ENCODE measurements at places on chromosomes 5 and 9.

- DNase-seq: no peak
These were observed 33.0 kb downstream of the ITK start for GRCh38 chr5:157213527-157214243.

GRCh38 chr5:38816083-38817030 lies 29.5 kb upstream of the OSMR start:
- DNase-seq: no peak

- DNase-seq: no peak
These were observed 30.0 kb upstream of the ADRA1B start for GRCh38 chr5:159886296-159886695.

GRCh38 chr9:127186806-127187205 lies 64.4 kb upstream of the ANGPTL2 start:
- DNase-seq: no peak

DNA sequence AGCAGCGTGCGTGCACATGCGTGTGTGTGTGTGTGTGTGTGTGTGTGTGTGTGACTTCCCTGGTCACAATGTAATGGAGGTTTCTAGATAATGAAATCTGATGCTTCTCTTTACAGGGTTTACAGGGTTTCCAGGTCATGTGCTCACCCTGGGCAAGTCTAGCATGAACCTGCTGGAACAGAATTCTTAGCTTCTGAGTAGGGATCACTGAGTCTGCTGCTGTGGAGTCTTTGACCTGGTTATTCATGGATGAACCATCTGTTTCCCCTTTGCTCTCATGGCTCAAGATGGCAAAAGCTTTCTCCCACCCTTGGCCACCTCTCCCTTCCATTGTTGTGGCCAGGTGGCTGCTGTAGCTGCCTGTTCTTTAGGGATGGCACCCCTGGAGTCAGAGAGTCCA lies 111.6 kb upstream of the SHB start:
- DNase-seq: no peak

GRCh38 chr9:136957461-136957860 lies 5.4 kb downstream of the LCN12 start:
- DNase-seq: no peak

DNA sequence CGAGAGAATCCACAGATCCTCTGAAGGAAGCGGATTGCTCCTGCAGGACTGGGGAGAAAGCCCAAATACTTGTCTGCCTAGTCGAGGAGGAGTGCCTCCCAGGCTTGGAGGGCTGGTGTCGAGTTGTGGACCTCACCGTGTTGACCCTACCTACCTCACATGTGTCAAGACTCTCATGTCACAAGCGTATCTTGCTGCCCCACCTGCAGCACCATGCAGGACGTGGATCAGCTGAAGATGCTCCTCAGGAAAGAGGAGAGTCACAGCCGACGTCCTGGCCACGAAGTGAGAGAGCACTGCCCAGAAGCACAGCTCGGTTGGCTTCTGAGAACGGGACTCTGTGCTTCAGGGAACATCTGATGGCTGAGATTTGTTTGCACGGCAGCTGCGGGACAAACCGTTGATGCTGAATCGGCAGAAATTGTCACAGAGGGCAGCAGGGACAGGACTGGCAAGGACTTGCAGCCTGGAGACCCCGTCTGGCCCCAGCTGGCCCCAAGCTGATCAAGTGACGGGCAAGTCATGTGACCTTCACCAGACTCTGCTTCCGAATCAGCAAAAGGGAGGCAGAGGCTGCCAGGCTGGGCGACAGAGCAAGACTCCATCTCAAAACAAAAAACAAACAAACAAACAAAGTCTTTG lies 119.1 kb upstream of the ITGA1 start:
- no peak for DNase-seq

DNA sequence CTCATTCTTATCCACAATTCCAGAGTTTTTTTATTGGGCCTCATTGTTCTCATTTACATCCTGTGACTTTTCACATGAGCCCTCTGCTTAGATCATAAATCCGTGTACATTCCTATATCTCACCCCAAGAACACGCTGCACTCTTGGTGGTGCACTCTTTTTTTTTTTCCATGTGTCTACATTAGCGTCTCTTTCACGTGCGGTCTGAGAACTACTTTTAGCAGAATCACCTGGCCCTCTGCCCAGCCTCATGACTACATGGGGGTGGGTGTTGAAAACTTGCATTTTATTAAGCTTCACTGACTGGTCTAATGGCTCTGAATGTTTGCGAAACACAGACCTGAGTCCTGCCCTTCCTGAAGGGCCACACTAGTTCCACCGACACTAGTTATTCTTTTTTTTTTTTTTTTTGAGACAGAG lies 18.6 kb downstream of the C9orf57 start:
- DNase-seq: no peak

DNA sequence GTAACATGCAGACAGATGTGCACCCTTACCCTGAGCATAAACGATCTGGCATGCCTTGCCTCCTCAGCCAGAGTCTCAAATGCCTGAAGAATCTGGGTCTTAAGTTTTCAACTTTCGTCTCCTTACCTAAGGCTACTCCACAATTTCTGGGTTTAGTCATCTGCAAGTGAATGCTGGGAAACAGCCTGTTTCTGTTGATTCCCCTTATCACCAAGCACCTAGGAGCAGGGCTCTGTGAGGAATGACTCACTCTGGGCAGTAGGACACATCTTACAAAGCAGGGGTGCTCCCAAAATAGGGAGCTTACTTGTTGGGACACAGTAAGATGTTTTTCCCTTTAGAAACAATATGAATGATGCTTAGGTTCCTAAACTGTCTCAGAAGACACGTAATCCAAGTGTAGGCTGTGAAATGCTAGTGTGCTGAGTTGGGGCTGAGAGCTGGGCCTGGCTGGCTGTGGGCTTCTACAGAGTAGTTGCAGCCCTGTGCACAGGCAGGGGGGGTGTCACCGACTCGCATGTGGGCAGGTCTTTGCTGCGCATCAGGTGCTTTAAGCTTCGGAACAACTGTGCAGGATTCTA lies 58.0 kb downstream of the DAP start:
- DNase-seq: no peak

GRCh38 chr5:93601071-93601801 lies 18.2 kb downstream of the NR2F1 start:
- DNase-seq: no peak

- DNase-seq: no peak
These were observed 69.5 kb upstream of the SMIM15 start for GRCh38 chr5:61231813-61232212.

DNA sequence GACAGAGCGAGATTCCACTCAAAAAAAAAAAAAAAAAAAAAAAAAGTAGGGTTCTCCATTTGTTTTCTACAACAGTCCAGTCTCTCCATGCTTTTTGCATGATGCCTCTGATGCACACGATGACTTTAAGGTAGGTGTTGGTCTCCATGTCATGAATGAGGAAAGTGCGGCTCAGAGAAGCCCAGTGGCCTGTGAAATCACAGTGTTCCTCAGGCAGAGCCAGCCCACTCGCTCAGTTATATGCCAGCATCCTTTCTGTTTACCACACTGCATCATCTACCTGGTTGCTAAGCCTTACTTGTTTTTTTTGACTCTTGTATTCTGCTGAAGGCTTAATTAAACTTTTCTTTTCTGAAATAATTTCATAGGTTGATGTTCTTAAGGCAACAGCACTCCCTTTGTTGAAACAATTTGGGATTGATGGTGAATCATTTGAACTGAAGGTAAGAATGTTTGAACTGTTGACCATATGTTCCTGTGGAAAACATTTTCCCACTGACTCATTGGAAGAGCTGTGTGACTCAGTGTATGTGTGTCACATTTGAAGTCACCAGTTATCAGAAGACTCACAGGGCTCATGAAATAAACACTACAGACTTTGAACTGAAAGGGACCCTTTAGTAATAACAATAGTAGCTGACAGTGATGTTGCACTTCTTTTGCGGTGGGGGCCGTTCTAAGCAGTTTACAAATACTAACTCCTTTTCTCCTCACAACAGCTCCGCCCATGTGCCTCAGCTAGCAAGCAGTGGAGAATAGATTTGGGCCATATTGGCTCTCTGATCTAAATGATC lies 40.2 kb downstream of the RCL1 start:
- DNase-seq: no peak

- no peak for DNase-seq
These were observed 43.1 kb upstream of the TTC39B start for GRCh38 chr9:15349892-15350761.

DNA sequence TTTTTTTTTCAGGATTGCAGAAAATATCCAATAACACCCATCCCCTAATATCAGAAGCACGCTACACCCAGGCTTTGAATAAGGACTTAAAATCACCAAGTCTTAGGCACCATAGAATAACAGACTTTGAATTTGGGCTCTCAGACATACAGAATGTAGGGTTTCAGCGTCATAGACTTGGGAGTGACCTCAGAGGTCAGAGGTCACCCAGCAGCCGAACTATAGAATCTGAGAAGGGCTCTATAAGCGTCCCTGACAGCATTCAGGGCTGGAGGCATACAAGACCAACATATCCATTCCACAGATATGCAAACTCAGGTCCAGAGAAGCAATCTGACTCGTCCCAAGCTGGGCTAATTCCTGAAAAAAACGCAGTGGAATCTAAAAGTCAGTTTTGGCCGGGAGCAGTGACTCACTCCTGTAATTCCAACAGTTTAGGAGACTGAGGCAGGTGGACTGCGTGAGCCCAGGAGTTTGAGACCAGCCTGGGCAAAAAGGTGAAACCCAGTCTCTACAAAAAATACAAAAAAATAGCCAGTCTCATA lies 34.7 kb downstream of the SLC6A7 start:
- DNase-seq: no peak

GRCh38 chr9:109035684-109036423 lies 22.6 kb upstream of the CTNNAL1 start:
- DNase-seq: no peak

- DNase-seq: no peak
These were observed 8.5 kb downstream of the AFAP1L1 start for GRCh38 chr5:149280124-149280523.

DNA sequence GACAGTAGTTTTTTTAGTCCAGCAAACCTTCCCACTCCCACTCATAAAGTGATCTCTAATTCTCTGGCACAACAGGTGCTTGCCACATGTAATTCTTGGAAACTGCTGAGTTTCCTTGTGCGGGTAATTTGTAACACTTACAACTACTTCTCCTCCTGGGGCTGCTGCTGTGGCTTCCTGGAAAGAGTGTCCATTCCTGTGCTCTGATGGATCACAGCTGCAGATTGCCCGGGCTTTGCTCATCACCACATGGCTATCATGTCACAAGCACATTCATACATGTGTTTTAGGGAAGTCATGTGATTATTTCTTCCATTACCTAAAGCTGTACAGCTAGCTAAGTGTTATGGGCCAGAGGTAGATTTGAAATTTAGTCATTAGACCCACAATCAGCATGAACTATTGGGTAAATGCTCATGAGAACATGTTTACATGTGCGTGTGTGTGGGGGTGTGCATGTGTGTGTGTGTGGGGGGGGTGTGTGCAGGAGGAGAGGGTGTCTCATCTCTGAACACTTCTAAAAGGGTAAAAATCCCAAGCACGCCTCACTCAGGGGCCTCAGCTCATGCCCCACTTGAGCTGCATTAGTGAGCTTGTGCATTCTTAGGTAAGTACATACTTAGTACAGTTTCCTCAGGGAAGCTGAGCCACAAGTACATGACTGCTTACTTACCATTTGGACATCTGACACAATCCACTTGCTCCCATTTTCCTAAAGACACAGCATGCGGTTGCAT lies 118.1 kb upstream of the CCDC112 start:
- no peak for DNase-seq

DNA sequence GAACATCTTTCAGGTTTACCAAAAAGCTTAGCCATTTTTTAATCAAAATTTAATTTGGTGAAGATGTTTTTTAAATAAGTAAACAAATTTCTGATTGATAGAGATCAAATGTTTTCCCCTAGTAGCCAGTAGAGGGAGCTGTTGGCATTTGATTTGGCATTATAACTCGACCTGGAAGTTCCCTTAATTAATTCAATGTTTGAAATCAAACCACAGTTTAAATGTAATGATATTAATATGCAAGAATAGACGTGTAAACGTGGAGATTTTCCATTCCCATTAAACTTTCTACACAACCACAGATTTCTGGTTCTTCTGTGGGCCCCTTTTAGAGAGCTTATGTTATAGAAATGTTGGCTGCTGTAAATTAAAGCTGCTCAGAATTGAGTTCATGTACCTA lies 148.1 kb upstream of the MPDZ start:
- DNase-seq: peak; percentile 42

DNA sequence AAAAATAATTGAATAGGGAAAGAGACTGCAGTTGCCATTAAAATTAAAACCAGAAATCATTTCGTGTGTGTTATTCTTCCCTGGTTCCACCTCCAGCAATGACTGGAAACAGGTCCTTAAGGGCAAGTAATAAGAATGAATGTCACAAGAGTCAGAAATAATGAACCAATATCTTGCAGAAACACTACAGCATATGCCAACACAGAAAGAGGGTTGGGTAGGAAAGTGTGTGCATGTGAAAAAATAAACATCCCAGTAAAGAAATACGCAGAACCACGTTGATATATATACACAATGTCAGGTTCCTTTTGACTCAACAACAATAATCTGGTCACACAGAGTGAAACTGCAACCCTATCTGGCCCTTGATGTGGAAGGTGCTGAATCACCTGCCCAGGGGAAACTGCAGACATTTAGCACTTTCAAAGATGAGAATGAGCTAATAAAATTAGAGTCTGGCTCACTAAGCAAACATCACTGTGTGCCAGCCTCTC lies 15.0 kb downstream of the HMHB1 start:
- no peak for DNase-seq

DNA sequence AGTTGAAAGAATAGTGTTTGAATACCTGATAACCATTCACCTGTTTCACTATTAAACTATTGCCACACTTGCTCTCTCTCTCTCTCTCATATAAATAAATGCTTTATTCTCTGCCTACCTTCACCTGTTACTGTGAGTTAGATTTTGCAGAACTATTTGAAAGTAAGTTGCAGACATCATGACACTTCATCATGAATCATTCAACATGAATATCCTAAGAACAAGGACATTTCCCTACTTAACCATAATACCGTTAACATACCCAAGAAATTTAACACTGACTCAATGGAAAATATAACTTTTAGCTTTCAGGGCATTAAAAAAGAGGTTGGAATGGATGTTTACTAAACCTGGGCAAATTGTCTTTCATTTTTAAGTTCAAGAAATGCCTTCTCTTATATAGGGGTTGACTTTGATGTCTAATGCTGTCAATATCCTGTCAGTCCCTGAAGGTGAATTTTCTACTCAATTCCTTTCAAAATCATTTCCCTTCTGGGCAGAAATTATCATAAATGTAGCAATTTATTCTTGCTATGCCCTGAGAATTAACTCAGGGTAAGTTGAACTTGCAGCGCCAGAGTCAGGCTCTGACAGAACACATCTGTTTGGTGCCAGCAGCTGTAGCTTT lies 582.6 kb upstream of the TLE4 start:
- no peak for DNase-seq

- no peak for DNase-seq
These were observed 28.8 kb downstream of the PDE8B start for GRCh38 chr5:77239126-77239741.

GRCh38 chr5:146426853-146427618 lies 20.1 kb upstream of the TCERG1 start:
- DNase-seq: no peak

GRCh38 chr5:10987925-10988504 lies 227.0 kb upstream of the DAP start:
- peak; percentile 66 for DNase-seq

- no peak for DNase-seq
These were observed 144.2 kb downstream of the GADD45G start for GRCh38 chr9:89748831-89749499.

- DNase-seq: no peak
These were observed 20.0 kb downstream of the MOCS2 start for GRCh38 chr5:53089481-53089991.

All from CD4-positive, alpha-beta T cell (primary cell).